Vagina (tissue), 2 donors: ENCODE measurements at places on chromosomes 2 and 18.
A peak's percentile ranks its signal among the peaks of the same experiment; 100 is the strongest.

GRCh38 chr2:197212344-197213262, 98.0 kb downstream of the ANKRD44 start:
- DNase-seq, result no peak

GRCh38 chr2:237932731-237933131, 34.1 kb upstream of the UBE2F start:
- DNase-seq, result no peak

- DNase-seq, result no peak
Measured at GRCh38 chr18:11578799-11579198, 30.6 kb upstream of the SLC35G4 start.

GRCh38 chr2:11073776-11074175, 81.5 kb upstream of the SLC66A3 start:
- DNase-seq, result no peak

GRCh38 chr2:186181625-186182024, 304.4 kb upstream of the ZC3H15 start:
- no peak for DNase-seq

DNA sequence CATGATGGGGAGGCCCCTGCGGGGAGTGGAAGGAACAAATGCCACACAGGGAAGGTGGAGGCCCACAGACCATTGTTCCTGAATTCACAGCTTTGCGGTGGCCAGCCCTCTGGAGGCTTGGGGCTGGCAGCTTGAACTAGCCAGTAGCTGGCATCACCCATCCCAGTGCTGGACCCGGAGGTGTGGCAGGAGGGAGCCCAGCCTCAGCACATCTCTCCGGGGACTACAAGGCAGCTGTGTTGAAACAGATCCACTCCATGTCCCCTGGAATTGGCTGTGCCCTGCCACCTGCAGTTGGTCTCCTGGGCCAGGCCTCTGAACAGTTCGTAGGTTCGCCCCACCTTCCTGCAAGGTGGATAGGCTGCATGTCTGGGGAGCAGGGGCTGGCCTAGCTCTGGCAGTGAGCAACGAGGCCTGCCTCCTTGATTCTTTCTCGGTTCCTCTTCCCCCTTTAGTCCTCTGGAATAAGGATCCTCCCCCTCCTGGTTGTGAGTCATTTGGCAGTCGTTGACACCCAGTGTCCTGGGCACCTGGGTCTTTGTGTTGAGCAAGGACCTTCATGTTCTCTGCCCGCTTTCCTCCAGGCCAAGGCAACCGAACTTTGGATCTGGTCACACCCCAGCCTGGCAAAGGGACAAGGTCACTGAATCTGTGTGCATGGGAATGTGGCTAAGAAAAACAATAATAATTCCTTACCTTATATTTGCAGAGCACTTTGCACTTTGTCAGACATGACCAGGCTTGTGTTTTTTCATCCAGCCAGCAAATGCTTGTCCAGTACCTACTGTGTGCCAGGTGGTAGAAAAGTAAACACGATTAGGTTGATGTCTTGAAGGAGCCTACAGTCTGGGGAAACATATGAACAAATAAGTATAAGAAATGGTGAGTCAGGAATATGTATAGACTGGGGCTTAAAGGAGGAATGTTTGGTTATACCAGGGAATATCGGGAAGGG, 55.0 kb upstream of the MCFD2 start:
- no peak for DNase-seq

DNA sequence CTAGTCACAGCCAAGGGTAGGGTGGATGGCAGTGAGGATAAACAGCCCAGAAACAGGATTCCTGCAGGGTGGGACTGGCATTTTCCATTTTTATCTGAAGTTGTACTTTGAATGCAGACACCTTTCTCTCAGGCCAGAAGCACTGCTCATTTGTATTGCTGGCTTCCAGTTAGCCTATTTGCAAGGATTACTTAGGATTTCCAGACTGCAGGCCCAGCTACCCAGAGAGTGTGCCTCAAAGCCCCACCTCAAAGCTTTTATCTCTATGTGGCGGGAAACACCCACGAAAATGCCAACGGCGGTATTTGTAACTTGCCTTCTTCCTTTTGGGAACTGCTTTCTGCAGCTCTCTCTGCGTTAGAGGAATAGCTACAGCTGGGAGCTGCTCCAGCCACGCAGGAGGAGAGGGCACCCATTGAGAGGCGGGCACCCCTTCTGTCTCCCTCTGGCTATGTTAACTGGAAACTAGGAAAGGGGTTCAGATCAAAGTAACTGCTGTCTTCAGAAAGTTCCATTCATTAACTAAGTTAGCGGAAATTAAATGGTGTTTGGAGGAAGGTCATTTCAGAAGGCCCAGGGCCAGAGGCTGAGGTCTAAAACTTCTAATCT, 144.9 kb downstream of the TGIF1 start:
- DNase-seq, result no peak

DNA sequence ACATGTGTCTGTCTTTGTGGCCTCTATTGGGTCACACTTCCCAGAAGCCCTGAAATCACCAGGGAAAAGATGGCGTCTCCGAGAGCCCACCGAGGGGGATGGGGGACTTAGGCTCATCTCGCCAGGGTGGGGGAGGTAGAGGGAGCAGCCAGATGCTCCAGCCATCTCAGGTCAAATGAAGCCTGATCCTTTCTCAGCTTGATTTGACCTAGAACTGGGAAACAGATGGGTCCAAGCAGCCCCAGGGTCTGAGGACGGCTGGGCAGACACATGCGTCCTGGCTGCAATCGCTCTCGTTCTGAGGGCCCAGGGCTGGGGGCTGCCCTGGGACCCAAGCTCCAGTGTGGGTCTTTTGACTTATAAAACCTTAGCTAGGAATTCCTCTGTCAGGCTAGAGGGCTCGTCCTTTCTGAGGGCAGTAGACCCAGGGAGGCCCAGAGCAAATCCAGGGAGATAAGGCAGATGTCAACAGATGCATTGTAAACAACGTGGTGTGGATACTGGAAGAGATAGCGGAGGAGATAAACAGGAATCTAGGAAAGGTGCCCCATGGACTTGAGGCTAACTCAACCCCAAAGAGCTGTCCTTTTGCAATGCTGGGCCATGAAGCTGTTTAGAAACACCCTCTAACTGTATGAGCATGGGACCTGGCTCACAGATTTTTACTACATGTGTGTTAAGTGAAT, 127.7 kb downstream of the MYCN start:
- no peak for DNase-seq

- no peak for DNase-seq
Measured at GRCh38 chr18:56028514-56028913, 440.5 kb upstream of the TCF4 start.

DNA sequence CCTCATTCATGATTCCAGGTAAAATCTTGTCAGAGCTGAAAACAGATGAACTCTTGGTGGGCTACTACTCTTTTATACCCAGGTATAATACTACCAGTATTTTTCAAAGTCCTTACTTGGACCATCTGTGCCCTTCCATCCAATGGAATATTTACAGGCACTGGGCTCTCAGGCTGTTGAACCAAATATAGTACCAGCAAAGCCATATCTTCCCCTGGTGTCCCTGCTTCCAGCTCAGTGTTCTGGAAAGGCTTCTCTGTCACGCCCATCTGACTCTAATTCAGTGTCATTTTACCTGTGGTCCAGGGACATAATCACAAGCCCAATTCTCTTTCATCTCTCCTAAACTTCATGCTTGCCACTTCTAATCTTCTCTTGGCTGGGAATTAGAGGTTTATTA, 119.2 kb upstream of the STK17B start:
- DNase-seq, result no peak

- no peak for DNase-seq
Measured at GRCh38 chr2:68811364-68811763, 59.8 kb downstream of the BMP10 start.

DNA sequence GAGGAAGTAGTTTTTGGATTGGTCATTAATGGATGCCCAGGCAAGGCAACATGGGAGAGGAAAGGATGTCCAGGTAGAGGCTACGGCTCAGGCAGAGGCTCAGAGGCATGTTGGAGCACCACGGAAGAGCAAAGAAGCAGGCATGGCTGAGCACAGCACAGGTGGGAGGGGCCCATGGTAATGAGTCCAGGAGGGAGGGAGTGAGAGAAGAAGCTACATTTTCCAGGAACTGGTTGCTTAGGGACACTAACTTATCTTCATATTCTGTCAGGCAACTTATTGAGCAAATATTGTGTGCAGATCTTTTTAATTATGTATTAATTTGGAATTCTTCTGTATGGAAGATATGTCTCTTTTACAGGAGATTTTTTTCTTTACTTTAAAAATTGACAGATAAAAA, 42.2 kb downstream of the ARHGEF4 start:
- peak; percentile 62 for DNase-seq

GRCh38 chr2:3954261-3954660, 250.9 kb downstream of the DCDC2C start:
- DNase-seq, result no peak

DNA sequence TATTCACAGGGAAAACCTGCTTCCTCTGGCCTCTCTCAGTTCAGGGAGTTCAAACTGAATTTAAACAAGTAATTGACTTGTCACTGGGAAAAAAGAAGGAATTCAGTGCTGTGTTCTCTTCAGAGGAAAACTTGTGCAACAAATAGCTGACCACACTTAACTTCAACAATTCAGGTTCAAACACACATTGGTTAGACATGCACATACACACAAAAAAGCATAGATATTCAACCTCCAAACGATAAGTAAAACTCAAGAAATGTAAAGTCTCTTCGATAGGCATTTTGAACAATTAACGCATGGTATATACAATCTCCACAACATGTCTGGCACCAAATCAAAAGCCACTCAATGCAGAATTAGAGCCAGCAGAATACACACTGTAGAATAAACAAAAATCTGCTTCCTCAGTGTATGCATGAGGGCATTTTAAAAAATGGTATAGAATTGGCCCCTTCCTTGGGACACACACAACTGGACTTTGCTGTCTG, 269.0 kb downstream of the TCF4 start:
- DNase-seq, result no peak

DNA sequence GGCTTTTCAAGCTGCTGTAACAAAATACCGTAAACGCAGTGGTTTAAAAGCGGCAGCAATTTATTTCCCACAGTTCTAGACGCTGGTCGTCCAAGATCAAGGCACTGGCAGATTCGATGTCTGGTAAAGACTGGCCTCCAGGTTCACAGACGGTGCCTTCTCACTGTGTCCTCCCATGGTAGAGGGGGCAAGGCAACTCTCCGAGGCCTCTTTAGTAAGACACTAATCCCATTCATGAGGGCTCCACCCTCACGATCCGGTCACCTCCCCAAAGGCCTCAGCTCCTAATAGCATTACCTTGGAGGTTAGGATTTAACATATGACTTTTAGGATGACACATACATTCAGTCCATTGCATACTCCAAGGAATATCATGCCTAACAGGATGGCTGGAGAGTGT, 117.2 kb downstream of the SH3RF3 start:
- no peak for DNase-seq

- no peak for DNase-seq
Measured at GRCh38 chr18:79699653-79700052, 20.1 kb downstream of the CTDP1 start.

GRCh38 chr18:45505497-45506206, 109.6 kb upstream of the SLC14A2 start:
- no peak for DNase-seq

DNA sequence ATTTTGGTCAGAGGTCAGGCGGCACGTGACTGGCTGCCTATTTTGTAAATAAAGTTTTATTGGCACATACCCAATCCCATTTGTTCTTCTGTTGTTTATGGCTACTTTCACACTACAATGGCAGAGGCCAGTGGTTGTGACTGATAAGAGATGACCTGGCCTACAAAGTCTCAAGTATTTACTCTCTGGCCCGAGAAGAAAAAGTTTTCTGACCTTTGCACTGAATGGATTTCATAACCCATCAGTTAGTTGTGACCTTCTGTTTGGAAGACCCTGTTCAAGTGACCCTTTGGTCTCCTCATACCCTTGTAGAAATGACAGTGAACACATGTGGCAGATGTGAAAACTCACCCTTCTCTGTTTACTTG, 121.4 kb upstream of the MGAT5 start:
- no peak for DNase-seq

DNA sequence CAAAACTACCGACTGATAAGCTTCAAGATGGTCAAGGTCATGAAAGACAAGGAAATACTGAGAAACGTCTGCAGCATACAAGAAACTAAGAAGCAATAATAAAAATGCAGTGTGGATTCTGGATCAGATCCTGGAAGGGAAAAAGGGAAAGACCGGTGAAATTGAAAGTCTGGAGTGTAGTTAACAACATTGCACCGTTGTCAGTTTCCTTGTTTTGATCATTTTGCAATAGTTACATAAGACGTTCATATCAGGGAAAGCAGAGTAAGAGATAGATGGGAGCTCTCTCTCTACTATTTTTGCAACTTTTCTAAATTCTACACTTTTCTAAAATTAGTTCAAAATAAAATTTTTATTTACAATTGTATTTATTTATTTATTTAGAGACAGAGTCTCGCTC, 15.0 kb upstream of the ZNF407 start:
- no peak for DNase-seq

DNA sequence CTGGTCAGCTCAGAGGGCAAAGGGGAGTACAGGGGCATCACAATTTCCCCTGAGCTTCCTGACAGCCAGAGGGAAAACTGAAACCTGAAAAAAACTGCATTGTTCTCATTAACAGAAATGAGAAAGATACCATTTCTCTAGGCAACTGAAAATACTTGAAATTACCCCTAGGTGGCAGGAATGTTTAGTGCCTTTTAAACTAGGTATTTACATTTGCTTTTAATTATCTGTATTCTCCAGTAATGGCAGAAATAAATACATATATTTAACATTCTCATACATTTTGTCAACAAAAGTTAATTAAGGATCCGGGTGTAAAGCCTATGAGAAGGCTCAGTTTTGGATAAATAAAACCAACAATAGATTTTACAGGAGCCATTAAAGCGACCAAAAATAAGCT, 34.5 kb downstream of the RPL31 start:
- DNase-seq, result no peak

DNA sequence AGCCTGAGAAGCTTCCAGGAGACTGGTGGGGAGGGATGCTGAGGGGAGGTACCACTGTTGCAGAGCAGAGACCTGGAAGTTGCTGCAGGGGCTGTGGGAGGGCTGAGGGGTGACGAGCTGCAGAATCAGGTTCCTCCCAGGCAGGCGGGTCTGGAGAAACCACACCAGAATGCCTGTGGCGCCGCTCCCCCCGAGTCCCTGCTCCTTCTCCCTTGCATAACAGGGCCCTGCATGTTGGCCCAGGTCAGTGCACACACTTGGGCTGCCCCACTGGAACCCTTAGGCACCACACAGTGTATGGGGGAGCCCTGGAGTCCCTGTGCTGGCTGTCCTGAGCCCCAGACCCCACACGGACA, 60.4 kb downstream of the ARL4C start:
- no peak for DNase-seq

GRCh38 chr18:24976502-24976901, 375.5 kb downstream of the ZNF521 start:
- DNase-seq, result no peak

DNA sequence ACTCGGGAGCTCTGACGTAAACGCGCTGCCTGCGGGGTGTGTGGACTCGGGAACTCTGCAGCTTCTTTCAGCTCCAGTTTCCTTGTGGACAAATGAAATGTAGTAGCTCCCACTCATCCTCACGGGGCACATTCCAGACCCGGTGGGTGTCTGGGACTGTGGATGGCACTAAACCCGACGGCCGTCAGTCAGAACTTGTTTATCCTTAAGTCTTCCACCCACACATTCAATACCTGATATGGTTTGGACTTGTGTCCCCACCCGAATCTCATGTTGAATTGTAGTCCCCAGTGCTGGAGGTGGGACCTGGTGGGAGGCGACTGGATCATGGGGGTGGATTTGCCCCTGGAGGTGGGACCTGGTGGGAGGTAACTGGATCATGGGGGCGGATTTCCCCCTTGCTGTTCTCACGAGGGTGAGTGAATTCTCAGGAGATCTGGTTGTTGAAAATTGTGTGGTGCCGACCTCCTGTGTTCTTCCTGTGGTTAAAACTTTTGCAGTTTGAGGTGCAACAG, 81.2 kb upstream of the SNTG2 start:
- DNase-seq, result no peak
